CMK (cell line): ENCODE measurements at places on chromosomes 1 and 21.

- no peak for DNase-seq
Measured at GRCh38 chr1:63864224-63864641, 90.4 kb downstream of the ROR1 start.

- no peak for DNase-seq
Measured at GRCh38 chr1:37092937-37093336, 58.6 kb upstream of the GRIK3 start.

DNA sequence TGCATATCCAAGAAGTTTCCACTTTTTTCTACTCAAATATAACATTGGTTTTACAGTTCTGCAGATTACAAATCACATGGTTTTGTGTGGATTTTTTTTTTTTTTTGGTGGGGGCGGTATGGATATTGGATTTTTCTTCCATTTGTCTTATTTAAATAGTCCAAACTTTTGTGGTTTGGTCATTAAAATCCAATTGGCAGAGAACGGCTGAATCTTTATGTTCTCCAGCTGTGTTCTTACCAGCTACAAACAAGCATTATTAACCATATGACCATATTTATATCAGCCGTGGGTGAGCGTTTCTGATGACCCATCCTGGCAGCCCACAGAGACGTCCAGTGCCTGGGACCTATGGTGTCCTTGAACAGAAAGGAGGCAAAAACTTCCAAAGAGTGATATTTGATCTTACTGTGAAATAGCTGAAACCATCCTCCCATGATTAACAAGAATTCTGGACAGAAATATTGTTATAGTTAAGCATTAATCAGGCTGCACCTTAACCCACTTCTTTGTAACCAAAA is 200.4 kb downstream of the LYPLAL1 start:
- DNase-seq = no peak

DNA sequence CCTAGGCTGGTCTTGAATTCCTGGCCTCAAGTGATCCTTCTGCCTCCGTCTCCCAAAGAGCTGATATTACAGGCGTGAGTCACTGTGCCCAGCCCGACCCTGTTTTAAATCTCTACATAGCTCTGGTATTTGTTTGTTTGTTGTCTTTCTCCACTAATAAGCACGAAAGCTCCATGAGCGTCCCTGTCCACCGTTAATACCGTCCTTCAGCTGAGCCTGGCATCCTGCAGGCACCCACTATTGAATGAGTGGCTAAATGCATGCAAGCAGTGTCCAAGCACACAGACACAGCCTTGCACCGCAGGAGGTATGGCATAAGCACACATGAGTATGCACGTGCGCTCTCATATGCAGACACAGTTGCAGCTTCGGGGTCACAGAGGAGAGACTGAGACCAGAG is 4.5 kb upstream of the COL16A1 start:
- DNase-seq = no peak

GRCh38 chr1:12085643-12086260 is 22.6 kb downstream of the TNFRSF8 start:
- peak; percentile 74 for DNase-seq

DNA sequence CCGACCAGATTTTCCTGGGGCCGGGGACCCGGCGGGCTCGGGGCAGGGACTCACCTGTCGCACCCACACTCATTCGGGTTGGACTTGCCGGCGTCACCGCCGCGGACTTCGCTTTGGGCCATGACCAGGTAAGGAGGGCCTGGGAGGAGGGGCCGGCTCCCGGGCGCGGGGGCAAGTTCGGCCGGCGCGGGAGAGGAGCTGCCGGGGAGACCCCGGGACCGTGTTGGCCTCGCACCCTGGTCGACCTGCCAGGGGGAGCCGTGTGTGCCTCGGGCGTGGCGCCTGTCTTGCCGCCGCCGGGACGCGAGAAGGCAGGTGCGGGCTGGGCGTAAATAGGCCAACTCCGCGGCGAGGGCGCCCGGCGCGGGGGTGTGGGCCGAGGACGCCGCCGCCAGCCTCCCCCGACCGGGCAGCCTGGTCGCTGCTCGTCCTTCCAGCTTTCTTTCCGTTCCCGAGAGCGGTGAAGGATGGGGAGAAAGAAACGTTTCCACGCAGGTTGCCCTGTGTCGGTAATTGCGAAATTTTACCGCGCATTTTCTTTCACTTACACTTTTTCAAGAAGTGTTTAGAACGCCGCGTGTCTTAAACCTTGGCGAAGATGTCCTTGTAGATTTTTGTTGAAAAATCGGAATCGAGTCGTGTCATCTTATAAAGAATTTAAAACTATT is 558 bp downstream of the USP1 start:
- no peak for DNase-seq

- DNase-seq = no peak
Measured at GRCh38 chr21:39638281-39638680, 25.5 kb downstream of the B3GALT5 start.

DNA sequence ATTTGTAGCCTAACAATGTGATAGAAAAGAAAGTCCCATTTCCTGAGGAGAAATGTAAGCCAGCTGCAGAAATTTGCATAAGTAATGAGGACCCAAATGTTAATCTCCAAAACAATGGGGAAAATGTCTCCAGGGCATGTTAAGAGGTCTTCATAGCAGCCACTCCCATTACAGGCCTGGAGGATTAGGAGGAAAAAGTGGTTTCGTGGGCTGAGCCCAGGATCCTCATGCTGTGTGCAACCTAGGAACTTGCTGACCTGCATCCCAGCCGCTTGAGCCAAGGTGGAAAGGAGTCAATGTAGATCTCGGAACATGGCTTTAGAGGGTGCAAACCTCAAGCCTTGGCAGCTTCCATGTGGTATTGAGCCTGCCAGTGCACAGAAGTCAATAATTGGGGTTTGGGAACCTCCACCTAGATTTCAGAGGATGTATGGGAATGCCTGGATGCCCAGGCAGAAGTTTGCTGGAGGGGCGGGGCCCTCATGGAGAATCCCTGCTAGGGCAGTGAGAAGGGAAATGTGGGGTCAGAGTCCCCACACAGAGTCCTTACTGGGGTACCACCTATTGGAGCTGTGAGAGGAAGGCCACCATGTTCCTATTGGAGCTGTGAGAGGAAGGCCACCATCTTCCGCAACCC is 14.2 kb upstream of the F13B start:
- no peak for DNase-seq

DNA sequence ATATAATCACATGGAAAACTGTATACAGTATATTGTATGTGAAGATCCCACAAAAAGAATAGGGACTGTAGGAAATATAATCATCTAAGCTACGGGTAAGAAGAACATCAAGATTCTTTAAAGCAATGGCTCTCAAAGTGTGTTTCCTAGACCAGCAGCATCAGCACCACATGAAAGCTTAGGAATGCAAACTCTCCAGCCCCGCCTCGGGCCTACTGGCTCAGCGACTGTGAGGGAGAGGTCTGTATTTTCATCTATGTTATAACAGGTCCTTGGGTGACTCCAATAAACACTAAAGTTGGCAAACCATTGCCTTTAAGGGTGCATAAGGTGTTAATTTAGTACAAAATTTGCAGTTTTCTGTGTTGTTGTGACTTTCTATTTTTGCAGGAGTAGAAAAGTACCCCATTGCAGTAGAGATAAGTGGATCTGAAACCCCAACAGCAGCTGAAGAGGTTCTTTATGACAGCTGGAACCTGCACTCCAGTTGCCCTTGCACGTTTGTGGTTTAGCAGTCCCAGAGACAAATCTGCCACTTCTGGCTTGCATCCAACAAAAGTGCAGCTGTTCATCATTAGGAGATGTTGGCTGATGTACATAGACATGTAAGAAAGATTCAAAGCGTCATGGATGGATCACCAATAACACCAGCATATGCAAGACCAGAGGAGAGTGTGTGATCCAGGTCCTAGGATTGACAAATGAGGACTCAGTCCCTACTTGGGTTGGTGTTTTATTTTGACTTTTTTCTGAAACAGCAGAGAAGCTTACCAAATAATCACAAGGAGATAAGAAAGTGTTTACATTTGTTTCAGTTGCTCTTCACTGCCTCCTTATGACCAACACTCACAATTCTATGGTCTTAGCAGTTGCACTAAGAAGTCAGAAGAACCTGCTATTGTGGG is 15.9 kb upstream of the IFNAR1 start:
- DNase-seq = no peak

GRCh38 chr1:116916533-116917445 is 7.1 kb downstream of the PTGFRN start:
- no peak for DNase-seq

GRCh38 chr1:6059866-6060265 is 14.2 kb downstream of the KCNAB2 start:
- no peak for DNase-seq

GRCh38 chr1:171940368-171940767 is 99.1 kb downstream of the DNM3 start:
- no peak for DNase-seq

GRCh38 chr1:156896490-156897033 is 3.0 kb downstream of the PEAR1 start:
- DNase-seq = no peak

DNA sequence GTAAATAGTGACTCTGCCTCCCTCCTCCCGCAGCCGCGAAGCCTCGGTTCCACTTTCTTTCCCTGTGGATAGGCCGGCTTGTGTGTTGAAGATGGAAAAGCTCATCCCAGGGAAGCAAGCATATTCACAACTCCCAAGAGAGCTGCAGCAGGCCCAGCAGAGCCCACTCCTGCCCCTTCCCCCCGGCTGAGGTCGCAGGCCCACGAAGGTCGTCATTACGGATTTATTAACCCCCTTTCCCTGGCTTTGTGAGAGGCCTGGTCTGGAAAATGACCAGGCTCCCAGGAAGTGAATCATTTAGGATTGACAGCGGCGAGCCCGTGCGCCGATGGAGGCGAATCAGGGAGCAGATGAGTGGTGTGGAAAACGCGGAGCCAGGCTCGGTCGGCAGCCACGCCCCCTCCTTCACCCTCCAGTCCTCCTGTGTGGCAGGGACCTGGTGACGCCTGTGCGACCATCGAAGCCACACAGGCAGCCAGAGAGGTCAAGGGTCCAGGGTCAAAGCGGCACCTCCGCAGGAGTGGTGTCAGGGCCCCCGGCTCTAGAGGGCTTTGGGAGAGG is 93.4 kb downstream of the PRDM16 start:
- no peak for DNase-seq

- DNase-seq = no peak
Measured at GRCh38 chr1:114232691-114233090, 79.0 kb upstream of the SYT6 start.

- DNase-seq = no peak
Measured at GRCh38 chr1:156281281-156281680, 1.3 kb downstream of the SMG5 start.

GRCh38 chr1:163774978-163775620 is 453.3 kb downstream of the NUF2 start:
- no peak for DNase-seq

- no peak for DNase-seq
Measured at GRCh38 chr1:218983848-218984247, 189.8 kb upstream of the LYPLAL1 start.

DNA sequence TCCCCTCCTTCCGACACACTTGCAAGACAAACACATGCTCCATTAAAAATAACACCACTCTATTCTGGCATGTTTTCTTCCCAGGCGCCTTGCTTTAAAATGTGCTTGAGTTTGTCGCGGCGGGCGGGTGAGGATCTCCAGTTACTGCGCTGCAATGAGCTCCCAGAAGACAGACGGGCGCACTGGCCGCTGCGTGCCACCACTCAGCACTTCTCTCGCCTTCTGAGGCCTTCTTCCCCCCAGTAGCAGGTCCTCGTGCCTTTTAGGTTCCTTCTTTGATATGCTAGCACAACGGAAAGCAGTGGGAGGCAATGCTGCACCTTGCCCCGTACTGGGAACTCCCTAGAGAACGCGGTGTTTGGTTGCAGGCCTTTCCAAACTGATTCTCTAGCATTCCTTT is 279.5 kb upstream of the NR5A2 start:
- DNase-seq = no peak

DNA sequence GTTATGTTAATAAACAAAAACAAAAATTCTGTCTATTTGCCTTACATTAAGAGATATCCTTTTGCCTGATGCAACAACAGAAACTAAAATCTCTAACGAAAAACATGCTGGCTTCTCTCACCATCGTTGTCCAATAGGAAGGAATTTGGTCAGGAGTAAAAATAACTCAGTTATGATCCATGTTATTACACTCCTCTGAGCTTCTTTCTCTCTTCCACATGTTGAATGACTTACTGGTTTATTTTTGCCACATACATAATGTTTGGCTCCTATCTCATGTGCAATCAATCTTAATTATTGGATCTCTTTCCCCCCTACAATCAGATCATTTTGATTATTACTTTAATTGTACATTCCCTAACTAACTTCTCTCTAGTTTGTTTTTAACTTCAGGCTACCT is 688.4 kb downstream of the USP25 start:
- DNase-seq = no peak

GRCh38 chr21:15895142-15896106 is 165.6 kb downstream of the USP25 start:
- no peak for DNase-seq

- no peak for DNase-seq
Measured at GRCh38 chr1:31617218-31617915, at the start of gene HCRTR1. TSS of gene HCRTR1 (plus strand) at chr1:31617689. CDS start at chr1:31619193, 1,504 bp downstream.

DNA sequence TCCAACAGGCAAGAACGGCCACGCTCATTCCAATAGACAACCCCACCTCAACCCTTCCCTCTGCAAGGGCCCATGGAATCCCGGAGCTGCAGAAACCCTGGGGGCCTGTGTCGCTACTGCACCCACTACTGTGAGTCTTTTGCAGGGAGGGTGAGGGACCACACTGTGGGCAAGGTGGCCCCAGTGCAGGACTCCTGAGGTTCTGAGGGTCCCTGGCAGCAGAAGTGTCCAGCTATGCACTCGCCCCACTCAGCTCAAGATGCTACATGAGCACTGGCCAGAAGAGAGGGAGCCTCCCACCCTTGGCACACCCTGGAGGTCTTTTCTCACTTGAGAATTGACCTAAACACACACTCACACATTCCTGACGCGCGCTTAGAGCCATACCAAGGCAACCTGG is 2.1 kb upstream of the PAX7 start:
- no peak for DNase-seq

DNA sequence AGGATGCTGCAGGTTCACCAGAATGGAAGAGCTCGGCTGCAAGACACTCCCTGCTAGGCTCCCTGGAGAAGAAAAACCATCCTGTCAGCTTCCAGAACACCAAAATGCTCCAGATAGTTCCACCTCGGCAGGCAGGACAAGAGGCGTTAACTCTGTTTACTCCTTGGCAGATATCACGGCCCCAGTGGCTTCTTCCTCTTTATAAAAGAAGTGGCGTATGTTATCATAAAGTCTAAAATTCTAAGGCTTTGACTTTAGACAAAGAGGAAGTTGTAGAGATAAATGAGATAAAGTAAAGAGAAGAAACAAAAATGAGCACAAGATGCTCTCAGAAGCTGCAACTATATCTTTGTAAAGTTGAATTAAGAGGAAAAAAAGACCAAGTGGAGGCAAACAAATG is 24.3 kb upstream of the MTF1 start:
- peak; percentile 22 for DNase-seq

DNA sequence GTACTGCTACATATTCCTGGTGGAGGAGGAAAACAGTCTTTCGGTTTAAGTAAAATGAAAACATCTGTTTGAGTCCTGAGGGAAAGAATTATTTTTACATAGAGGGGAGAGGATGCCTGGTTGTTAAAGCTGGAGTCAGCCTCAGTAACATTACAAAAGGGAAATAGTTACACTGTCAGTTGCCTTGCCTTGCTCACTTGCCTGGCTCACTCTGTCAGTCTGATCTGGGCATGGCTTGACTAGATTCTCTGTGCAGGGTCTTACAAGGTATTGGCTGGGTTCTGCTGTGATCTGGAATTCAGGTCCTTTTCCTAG is 8.4 kb upstream of the UBE2U start:
- DNase-seq = no peak

GRCh38 chr1:23381233-23381885 is 11.7 kb upstream of the ZNF436 start:
- no peak for DNase-seq
